Suprapubic skin (tissue), 4 donors: ENCODE measurements at places on chromosomes 16 and 17. TPM values are rescaled to one million over a fixed set of nuclear protein-coding genes. Genes with fewer than 3 reads are reported as not detected.
A peak's percentile ranks its signal among the peaks of the same experiment; 100 is the strongest.

DNA sequence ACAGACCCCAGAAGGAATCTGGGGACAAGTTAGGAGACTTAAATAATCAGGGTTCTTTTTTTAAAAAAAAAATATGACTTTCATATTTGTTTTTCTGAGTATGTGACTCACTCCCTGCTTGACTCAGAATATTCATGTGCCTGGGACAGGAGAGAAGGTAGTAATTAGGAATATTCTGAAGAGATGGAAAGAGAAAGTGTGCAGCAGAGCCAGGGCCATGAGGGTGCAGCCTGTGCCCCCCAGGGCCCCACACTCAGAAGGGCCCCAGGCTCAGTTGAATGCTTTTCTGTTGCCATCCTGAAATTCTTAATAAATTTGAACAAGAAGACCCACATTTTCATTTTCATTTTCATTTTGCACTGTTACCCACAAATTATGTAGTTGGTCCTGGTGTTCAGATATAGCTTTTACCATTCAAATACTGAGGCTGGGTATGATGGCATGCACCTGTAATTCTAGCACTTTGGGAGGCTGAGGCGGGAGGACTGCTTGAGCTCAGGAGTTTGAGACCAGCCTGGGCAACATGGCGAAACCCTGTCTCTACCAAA is 11.5 kb upstream of the LONP2 start:
- H3K27ac ChIP-seq, result no peak overlapping the region
- no peaks in the 10 kb centered on the region for H3K4me1 ChIP-seq
- DNase-seq, result no peak
- no peaks in the 10 kb centered on the region for H3K27me3 ChIP-seq

DNA sequence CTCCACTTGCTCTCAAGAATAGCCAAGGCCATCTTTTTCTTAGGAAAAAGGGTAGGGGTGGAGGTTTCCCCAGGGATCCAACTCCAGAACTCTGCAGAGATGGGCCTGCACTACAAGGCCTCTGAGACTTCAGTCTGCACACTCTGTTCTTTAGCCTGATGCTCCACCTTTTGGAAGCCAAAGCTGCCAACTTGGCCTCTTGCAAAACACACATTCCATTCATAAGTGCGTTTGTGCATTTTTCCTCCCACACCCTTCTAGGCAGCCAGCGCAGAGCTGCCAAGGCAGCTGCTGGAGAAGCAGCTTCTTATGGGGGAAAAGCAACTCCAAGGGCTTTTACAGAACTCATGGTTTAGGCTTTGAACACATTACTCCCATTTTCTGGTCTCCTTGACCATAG is 45.3 kb downstream of the REXO5 start:
- H3K4me1 ChIP-seq, result peaks cover 56% of the 10 kb centered on the region
- DNase-seq, result peak; percentile 88
- no peak overlapping the region for H3K4me3 ChIP-seq
- no peaks in the 10 kb centered on the region for H3K27me3 ChIP-seq
- peak overlapping the region; percentile 91 for H3K27ac ChIP-seq
- H3K36me3 ChIP-seq, result no peaks in the 10 kb centered on the region

DNA sequence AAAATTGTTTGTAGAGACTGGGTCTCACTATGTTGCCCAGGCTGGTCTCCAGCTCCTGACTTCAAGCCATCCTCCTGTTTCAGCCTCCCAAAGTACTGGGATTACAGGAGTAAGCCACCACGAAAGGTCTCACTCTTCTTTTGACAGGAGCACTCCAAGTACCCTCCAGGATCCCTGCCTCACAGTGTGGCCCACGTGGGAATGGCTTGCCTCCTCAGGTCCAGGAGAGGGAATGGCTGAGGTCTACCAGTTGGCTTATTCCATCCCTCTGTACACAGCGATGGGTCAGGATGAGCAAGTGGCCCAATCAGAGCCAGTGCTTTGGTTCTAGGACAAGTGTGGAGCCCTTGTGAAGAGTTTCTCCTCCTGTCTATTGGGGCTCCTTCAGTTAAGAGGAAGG is 73.7 kb upstream of the ZNF423 start:
- peaks cover under 1% of the 10 kb centered on the region for H3K27me3 ChIP-seq
- no peak overlapping the region for H3K27ac ChIP-seq
- peak; percentile 44 for DNase-seq
- H3K4me3 ChIP-seq, result no peak overlapping the region

- DNase-seq, result no peak
- no peaks in the 10 kb centered on the region for H3K36me3 ChIP-seq
- H3K27ac ChIP-seq, result no peak overlapping the region
Measured at GRCh38 chr16:66416939-66417700, 10.0 kb upstream of the BEAN1 start.

GRCh38 chr17:69187294-69187693 is 41.3 kb downstream of the ABCA10 start:
- no peak overlapping the region for H3K27ac ChIP-seq
- H3K4me3 ChIP-seq, result no peak overlapping the region
- no peaks in the 10 kb centered on the region for H3K4me1 ChIP-seq
- H3K27me3 ChIP-seq, result no peaks in the 10 kb centered on the region
- peaks cover 6% of the 10 kb centered on the region for H3K36me3 ChIP-seq

- peaks cover 92% of the 10 kb centered on the region for H3K36me3 ChIP-seq
- H3K27ac ChIP-seq, result no peak overlapping the region
- H3K4me1 ChIP-seq, result peaks cover 12% of the 10 kb centered on the region
- H3K4me3 ChIP-seq, result no peak overlapping the region
- DNase-seq, result peak; percentile 63
Measured at GRCh38 chr17:68431661-68432071, 25.6 kb downstream of the WIPI1 start.

CD68 gene
- 13.2 TPM for total RNA-seq

- no peak overlapping the region for H3K27ac ChIP-seq
- H3K4me3 ChIP-seq, result no peak overlapping the region
- H3K27me3 ChIP-seq, result peaks cover 9% of the 10 kb centered on the region
- DNase-seq, result no peak
- peaks cover 45% of the 10 kb centered on the region for H3K4me1 ChIP-seq
Measured at GRCh38 chr16:84918006-84918909, 93.1 kb downstream of the ZDHHC7 start.

PRSS53 gene
- total RNA-seq, result 3.1 TPM

TUBD1 gene
- total RNA-seq, result 4.2 TPM

- no peak for DNase-seq
- H3K4me3 ChIP-seq, result peak within 1 kb of the TSS; percentile 38
- peaks cover 4% of the 10 kb centered on the region for H3K27me3 ChIP-seq
- peaks cover 37% of the 10 kb centered on the region for H3K36me3 ChIP-seq
- peaks cover 54% of the 10 kb centered on the region for H3K4me1 ChIP-seq
Measured at GRCh38 chr16:674968-675883, at the start of gene RHBDL1. Gene RHBDL1, plus strand, starts transcription at chr16:675671. Its CDS starts 120 bp downstream, at chr16:675791.

NPIPB8 gene
- 4.9 TPM for total RNA-seq

C1QL1 gene
- total RNA-seq, result not detected

DNA sequence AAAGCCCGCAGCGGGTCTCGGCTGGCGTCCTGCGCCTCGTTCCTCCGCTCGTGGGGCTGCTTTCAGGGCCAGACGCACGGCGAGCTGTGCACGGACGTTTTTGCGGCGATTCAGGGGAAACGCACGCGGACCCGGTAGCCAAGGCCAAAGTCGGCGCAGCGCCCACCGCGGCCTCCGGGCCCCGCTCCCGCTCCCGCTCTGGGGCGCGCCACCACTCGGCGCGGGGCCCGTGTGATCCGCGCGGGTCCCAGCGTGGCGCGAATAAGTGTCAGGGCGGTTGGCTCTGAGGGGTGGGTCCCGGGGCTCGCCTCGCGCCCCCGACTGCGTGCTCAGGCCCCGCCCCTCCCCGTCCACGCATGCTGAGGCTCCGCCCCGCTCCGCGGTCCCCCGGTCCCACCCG is 694 bp upstream of the TBCD start:
- peak overlapping the region; percentile 7 for H3K27ac ChIP-seq
- peak overlapping the region; percentile 78 for H3K4me3 ChIP-seq
- DNase-seq, result no peak
- no peaks in the 10 kb centered on the region for H3K36me3 ChIP-seq

- H3K27me3 ChIP-seq, result no peaks in the 10 kb centered on the region
- H3K27ac ChIP-seq, result no peak overlapping the region
- H3K36me3 ChIP-seq, result no peaks in the 10 kb centered on the region
- H3K4me1 ChIP-seq, result no peaks in the 10 kb centered on the region
Measured at GRCh38 chr16:71956486-71956885, 43.7 kb downstream of the PKD1L3 start.

RRN3 gene
- 20.0 TPM for total RNA-seq

KRTAP3-2 gene
- total RNA-seq, result 8.0 TPM

SLC47A1 gene
- 47.5 TPM for total RNA-seq

- no peak overlapping the region for H3K4me3 ChIP-seq
- DNase-seq, result no peak
- peaks cover 43% of the 10 kb centered on the region for H3K36me3 ChIP-seq
- peak overlapping the region; percentile 15 for H3K27ac ChIP-seq
- H3K27me3 ChIP-seq, result no peaks in the 10 kb centered on the region
Measured at GRCh38 chr17:15250135-15250860, 14.8 kb downstream of the PMP22 start.

DNA sequence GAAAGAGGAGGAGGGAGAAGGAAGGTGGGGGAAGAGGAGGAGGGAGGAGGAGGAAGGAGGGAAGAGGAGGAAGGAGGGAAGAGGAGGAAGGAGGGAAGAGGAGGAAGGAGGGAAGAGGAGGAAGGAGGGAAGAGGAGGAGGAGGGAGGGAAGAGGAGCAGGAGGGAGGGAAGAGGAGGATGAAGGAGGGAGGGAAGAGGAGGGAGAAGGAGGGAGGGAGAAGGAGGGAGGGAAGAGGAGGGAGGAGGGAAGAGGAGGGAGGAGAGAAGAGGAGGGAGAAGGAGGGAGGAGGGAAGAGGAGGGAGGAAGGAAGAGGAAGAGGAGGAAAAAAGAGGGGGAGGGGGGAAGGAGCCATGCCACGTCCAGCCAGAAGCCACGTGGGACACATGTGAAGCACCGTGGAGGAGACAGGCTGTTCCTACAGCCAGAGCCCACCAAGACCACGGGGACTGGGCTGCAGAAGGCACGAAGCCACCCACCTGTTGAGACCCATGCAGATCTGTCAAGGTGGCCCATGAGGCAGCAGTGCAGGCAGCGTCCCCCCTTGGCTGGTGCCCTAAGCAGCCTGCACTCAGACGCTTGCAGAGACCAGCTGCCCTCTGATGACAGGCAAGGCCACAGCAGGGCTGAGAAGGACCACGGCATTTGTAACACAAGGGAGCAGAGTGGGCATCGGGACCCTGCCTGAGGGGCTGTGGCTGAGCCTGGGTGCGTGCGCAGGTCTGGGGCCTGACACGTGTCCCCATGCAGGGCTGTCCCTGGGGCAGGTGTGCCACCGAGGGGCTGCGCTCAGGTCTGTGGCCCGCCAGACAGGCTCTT is 10.3 kb downstream of the NDUFAF8 start:
- no peaks in the 10 kb centered on the region for H3K27me3 ChIP-seq
- no peak overlapping the region for H3K27ac ChIP-seq
- H3K4me3 ChIP-seq, result no peak overlapping the region
- no peak for DNase-seq
- H3K4me1 ChIP-seq, result peaks cover 14% of the 10 kb centered on the region

GRCh38 chr16:261031-261691 is 14.6 kb downstream of the RGS11 start:
- H3K36me3 ChIP-seq, result peaks cover 74% of the 10 kb centered on the region
- H3K27ac ChIP-seq, result no peak overlapping the region

DNA sequence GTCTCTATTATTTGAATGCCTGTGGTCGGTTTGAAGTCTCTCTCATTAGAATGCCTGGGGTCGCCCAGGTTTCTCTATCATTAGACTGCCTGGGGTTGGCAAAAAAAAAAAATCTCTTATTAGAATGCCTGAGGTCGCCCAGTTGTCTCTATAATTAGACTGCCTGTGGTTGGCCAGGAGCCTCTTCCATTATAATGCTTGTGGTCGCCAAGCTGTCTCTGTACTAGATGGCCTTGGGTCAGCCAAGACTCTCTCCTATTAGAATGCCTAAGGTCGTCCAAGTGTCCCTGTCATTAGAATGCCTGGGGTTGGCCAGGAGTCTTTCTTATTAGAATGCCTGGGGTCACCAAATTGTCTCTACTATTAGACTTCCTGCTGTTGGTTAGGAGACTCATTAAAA is 2228.4 kb downstream of the TP53TG3F start:
- no peak overlapping the region for H3K4me3 ChIP-seq
- DNase-seq, result no peak
- H3K27ac ChIP-seq, result no peak overlapping the region
- H3K27me3 ChIP-seq, result no peaks in the 10 kb centered on the region

GRCh38 chr17:80664217-80664790 is 119.7 kb downstream of the RPTOR start:
- no peak for DNase-seq
- no peaks in the 10 kb centered on the region for H3K36me3 ChIP-seq
- no peak overlapping the region for H3K27ac ChIP-seq
- H3K27me3 ChIP-seq, result no peaks in the 10 kb centered on the region
- no peak overlapping the region for H3K4me3 ChIP-seq
- peaks cover 8% of the 10 kb centered on the region for H3K4me1 ChIP-seq

CEP131 gene
- 7.5 TPM for total RNA-seq

DNA sequence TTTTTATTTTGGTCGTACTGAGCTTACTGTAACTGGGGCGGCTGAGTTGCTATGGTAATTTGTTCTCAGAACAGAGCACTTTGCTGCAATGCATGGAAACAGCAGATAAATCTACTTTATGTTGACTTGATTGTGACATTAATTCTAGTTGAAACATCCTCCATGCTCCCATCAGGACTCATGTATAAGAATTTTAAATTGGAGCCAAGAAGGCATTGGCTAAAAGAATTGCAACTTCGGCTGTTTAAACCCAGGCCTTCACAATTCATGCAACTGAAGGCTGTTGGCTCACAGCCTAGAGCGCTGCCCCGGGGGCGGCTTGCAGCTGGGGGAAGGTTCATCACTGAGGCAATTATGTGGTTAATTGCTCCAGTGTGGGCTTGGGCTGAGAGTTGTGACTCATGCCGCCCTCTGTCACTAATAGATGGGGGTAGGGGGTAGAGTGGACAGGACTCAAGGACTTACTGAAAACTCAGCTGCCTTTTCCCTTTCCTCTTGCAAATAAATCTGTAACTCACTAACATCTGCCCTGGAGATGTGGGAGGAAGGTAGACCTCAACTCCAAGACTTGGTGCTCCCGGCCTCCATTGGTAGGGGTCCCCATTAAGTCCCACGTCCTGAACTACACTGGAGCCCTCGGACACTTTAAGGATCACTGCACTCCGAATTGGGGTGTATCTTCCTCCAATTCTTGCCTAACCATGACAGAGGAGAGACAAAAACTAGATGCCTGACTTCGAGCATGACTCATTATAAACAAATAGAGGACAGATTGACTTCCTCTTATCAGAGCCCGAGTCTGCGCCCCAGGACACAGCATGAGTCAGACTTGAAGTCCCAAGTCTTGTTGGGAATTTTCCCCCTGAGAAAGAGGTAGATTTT is 37.5 kb downstream of the ERCC4 start:
- DNase-seq, result peak; percentile 86
- no peaks in the 10 kb centered on the region for H3K27me3 ChIP-seq
- H3K4me3 ChIP-seq, result peak overlapping the region; percentile 35
- peak overlapping the region; percentile 90 for H3K27ac ChIP-seq
- H3K36me3 ChIP-seq, result no peaks in the 10 kb centered on the region

KRT9 gene
- 0.80 TPM for total RNA-seq
